ENCODE measurements at places on chromosomes 4 and X. TPM values are rescaled to one million over a fixed set of nuclear protein-coding genes. Genes with fewer than 3 reads are reported as not detected.

GRCh38 chrX:18426004-18426320, 554 bp downstream of the CDKL5 start:
- no peak for DNase-seq

GRCh38 chr4:62460329-62460728, 1260.2 kb downstream of the ADGRL3 start:
- DNase-seq: no peak

Gene PHOX2B
- not detected for total RNA-seq

DNA sequence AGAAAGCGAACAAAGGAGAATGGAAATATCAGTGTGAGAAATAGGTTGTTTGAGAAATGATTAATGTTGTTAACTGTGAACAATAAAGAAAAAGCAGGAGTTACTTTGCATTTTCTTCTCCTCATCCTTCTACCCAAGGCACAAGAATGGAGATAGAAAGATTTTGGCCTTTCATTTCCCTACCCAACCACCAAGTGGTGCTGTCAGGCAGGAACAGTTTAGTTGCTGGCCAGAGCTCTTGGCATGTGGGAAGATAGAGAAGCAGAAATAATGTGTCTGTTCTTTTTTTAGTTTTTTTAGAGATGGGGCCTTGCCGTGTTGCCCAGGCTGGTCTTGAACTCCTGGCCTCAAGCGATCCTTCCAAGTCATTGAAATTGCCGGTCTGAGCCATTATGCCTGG, 12.8 kb downstream of the HOPX start:
- no peak for DNase-seq

DNA sequence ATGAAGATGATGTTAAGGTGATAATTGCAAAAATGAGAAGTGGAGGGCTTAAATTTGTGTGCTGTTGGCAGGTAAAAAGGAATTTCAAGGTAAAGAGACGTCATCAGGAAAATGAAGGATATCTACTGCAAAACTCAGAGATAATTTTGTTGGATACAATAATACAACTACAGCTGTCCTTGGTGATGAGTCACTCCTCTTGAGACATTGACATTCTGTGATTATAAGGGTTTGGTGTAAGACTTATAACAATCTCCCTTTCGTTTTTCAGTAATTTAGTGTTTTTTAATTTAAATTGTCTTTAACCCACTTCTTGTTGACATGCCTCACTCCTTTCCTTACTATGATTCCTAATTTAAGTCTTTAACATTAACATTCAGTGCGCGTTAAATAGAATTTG, 1074.1 kb upstream of the SLIT2 start:
- DNase-seq: no peak

Gene PAGE2
- not detected for total RNA-seq

Gene SLC25A5
- 1,162 TPM for total RNA-seq

Gene SPP1
- total RNA-seq: 3.9 TPM

All from colonic mucosa (tissue), 4 donors.